ENCODE measurements at places on chromosomes 1 and 21.
A peak's percentile ranks its signal among the peaks of the same experiment; 100 is the strongest.

GRCh38 chr21:17848228-17848627, 29.1 kb upstream of the C21orf91 start:
- no peak for DNase-seq

DNA sequence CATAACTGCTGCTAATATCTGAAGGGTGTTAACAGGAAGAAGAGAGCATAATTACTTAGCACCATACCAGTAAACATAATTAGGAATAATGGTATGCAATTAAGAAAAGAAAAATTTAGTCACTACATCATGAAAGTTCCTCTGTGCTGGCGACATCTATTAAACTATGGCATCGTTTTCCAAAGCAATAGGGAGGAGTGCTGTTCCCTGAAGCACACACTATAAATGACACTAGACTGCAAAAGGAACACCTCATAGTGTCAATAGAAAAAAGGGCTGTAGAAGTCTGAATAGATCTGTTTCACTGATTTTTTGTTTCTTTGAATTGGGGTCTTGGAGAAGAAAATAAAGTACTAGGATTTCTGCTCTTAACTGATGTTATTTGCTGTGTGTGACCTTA, 773.6 kb upstream of the B3GALT2 start:
- DNase-seq: no peak

- no peak for DNase-seq
Observed at GRCh38 chr21:46119144-46119636, 21.3 kb downstream of the COL6A2 start.

GRCh38 chr1:1554926-1555915, 14.8 kb upstream of the TMEM240 start:
- no peak for DNase-seq

DNA sequence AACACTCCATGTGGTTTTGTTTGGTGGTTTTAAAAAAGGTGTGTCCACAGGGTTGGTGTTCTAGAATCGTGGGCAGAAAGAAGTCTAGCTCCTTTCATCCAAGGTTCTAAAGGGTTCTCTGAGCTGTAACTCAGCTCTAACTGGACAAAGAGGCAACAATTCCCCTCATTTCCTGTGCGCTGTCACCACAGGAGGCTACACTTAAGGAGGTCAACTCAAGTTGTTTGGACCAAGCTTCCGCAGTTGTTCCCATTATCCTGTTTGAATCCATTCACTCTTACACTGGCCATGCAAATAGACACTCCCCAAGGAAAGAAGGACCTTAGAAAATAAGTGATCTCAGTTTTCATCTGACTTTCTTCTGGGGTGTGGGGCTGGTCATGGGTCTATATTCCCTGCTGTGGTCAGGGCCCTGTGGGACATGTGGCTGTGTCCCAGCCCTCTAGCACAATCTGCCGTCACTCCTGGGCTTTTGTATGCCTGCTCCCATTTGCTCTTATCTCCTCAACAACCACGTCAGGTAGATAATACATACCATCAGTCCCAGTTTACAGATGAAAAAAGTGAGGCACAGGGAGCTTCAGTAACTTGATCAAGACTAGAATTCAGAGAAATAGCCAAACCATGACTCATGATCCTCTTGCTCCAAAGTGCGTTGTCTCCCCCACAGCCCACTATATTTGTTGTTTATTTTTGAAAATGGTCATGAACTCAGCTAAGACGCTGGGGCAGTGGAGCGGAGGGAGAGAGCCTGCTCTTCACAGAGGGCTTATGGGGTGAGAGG, 103.6 kb downstream of the RHOU start:
- DNase-seq: no peak

DNA sequence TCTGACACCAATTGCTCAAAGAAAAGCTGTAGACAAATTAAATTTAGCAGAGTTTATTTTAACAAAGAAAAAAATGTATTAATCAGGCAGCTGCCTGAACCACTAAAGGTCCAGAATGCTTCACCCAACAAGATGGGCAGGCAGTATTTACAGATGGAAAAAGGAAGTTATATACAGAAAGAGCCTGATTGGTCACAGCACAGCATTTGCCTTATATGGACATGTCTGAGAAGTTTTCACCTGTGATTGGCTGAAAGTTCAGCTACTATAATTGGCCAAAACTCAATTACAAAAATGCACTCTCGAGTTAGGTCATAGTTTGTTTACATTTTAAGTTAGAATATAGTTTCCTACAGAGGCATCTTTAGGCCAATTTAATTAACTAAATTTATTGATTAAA, 15.1 kb upstream of the FMO1 start:
- DNase-seq: no peak

DNA sequence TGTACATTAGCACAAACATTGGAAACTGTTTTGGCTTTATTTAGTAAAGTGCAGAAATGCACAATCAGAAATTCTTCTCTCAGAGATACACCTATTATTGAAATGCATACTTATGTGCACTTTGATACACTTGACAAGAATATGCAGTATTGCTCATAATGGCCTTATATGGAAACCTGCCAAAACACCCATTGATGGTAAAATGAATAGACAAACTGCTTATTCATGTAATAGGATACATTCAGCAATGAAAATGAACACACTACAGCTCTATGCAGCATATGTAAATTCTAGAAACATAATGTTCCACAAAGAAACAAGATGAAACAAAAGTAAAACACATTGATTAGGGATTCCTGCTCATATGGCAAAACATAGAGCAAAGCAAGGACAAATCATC, 223.9 kb downstream of the S1PR1 start:
- no peak for DNase-seq

DNA sequence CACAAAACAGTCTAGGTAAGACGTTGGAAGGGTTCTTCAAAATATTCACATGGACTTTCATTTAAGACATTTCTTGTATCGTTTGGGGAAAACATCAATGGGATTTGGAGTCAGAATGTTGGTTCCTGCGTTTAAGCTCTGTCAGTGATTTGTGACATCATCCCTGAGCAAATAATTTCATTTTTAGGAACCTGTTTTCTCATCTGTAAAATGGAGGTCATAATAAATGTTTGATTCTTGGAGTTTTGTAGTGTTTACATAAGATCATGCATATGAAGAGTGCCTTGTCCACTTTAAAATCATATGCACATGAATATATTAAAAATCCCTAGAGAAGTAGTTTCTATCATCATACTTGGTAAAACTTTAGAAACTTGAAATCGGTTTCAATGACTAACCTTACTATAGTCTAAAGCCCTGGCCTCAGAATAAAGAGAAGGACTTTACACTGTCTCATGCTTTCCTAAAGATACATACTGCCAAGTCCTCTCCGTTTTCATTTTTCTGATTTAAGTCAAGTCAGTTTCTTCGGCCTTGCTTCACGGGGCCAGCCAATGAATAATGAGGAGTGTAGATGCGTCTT, 178.4 kb downstream of the ADSS2 start:
- no peak for DNase-seq

DNA sequence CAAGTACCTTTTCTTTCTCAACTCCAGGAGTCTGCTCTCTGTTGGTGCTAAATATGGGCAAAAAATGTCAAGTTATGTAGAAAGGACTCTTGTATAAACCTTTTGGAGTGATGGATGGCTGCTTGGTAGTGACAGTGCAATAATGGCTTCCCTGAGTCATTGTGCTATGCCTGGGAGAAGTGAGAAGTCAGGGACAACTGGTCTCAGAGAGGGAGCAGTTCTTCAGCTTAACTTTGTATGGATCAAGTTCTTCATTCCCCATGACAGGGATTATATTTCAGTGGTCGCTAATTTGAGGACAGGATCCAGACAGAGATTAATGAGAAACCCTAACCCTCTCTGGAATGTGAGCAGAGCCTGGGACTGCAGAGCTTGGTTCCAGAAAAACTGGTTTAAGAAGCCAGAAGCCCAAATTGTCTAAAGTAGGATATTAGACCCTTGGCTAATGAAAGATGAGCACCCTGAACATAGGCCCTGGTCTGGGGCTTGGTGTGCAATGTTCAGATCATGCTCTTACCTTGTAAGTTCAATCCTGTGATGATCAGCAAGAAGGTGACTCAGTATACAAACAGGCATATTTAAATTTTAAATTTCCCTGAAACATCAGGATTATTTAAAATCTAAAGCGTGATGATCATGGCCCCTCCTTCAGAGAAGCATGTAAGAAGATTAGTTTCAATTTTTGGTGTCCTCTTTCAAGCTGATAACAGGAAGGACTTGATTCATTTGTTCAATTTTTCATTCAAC, 50.9 kb downstream of the NTMT2 start:
- DNase-seq: no peak

- no peak for DNase-seq
Observed at GRCh38 chr1:65036570-65037051, 70.3 kb upstream of the JAK1 start.

GRCh38 chr1:21338573-21339355, 48.5 kb upstream of the ECE1 start:
- no peak for DNase-seq

GRCh38 chr1:9442278-9442846, 96.9 kb upstream of the SLC25A33 start:
- DNase-seq: no peak

GRCh38 chr1:66434096-66434495, 99.9 kb upstream of the SGIP1 start:
- no peak for DNase-seq

DNA sequence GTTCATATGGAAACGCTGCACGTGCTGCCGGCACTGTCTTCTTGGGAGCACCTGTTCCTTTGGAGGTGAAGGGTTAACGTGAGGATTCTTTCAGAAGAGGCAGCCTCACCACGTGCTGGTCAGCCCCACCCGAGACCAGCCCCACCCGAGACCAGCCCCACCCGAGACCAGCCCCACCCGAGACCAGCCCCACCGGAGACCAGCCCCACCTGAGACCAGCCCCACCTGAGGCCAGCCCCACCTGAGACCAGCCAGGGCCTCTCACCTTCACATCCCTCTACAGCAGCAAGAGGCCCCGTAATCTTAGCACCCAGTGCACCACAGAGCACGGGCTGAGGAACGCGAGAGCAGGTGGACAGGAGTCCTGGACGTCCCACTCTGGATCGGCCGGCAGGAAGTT, 18.0 kb downstream of the PRDM16 start:
- no peak for DNase-seq

GRCh38 chr21:31945546-31945945, 72.7 kb downstream of the HUNK start:
- DNase-seq: no peak

- peak; percentile 49 for DNase-seq
Observed at GRCh38 chr1:2311184-2312032, 79.9 kb downstream of the MORN1 start.

GRCh38 chr1:21762022-21762404, 20.9 kb downstream of the USP48 start:
- no peak for DNase-seq

GRCh38 chr1:111813440-111814304, 58.0 kb downstream of the DDX20 start:
- no peak for DNase-seq

DNA sequence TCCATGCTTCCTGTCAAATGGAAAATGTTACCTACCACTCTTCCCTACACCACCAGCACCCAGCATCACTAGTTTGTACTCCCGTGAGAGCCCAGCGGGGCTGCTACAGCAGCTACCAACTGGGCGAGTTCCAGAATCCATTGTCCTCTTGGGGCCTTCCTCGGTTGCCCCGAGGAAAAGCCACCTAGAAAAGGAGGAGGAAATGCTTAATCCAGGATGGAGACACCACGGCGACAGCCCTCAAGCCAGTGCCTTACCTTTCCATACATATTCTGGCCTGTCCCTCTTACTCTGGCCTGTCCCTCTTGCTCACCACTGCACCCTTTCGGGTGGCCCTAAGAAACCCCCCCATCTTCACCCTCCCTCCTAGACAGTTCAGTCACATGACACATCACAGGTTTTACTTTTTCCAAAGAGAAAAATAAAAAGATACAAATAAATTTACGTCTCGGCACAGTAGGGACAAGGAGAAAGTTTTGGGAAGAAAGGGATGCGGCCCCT, 478 bp downstream of the RIT1 start:
- peak; percentile 16 for DNase-seq

GRCh38 chr1:83693427-83694126, 305.4 kb downstream of the TTLL7 start:
- no peak for DNase-seq

DNA sequence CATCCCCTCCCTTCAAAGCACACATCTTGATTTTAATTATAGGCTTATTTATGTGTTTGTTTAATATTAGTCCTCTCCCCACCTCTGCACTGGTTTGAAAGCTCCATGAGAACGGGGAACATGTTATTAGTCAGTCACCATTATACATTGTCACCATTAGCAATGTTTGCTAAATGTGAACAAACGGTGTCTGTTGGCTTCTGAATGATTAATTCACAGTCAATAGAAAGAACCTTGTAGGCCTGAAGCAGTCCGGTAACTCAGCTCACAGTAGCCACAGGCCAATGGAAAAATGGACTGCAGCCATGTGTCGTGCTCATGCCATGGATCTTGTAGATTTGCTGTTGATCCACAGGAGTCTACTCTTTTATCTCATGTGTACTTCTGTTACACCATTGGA, 49.7 kb upstream of the NHLH2 start:
- no peak for DNase-seq

GRCh38 chr21:15390049-15390448, 325.2 kb upstream of the NRIP1 start:
- DNase-seq: no peak

- DNase-seq: no peak
Observed at GRCh38 chr1:197440715-197441114, 172.7 kb downstream of the CRB1 start.

DNA sequence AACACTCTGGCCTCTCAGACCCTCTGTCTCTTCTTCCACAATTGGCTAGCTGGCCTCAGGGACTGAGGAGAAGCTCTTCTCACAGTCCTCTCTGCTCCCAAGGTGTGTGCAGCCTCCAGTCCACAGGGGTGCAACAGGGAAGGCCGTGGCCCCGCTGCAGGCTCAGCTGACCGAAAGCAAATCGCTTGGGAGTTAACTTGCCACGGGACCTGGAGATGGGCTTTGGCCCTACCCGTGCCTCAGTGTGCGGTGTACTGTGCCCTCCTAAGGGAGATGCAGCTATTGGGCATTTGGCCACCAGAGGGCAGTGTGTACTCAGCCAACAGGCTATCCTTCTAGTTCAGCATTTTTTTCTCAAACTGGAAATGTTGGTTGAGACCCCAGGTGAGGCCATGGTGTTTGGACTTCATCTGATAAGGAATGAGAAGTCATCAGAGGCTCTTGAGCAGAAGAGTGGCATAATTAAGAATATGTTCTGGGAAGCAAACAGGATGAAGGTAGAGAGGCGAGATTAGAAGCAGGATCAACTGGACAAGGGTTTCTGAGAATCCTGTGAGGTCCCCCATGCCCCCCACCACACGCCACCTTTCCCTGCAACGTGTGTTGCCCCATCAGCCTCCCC, 42.5 kb upstream of the TMEM125 start:
- DNase-seq: peak; percentile 77

- DNase-seq: peak; percentile 77
Observed at GRCh38 chr1:51535006-51535592, 16.0 kb upstream of the EPS15 start.

DNA sequence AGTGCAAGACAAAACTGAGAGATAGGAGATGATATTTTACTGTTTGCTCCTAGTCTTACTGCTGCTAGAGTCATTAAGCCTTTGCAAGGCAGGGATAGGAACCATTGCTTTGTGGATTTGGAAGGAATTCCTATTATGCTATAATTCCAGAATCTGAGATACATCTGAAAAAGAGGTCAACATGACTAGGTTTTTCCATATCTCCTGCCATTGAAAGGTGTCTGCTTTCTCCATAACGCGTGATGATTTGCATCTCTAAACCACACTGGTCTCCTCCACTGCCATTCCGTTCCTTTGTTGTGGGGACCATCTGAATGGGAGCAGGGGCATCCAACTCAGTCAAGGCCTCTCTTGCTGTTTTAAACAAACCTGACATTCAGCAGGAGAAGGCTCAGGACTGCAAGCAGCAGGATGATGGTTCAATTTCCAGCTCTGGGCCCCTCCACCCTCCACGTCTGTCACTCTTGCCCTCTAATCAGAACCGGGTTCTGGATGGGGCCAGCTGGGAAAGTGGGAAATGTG, 45.2 kb downstream of the PLPP3 start:
- no peak for DNase-seq
